NCI-H187 treated with DMSO at 0.1 percent for 48 hours (cell line): ENCODE measurements at places on chromosomes 11 and 22.

DNA sequence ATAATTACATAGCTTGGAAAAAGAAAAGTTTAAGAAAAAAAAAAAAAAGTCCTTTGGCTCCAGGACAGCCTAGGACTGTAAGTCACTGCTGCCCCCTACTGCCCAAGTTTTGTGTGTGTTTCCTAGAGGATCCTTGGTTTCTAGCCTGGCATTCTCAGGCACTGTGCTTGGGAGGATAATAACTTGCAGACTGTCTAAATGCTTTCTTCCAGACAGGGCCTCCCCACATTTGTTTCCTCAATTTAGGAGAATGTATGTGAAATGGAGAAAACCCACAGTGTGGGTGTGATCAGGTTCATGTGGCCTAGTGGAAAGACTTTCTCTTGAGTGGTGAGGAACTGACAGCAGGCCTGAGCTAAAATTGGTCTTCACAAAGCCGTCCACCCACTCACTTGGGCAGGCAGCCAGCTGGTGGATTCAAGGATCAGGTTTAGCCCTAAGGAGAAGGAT lies 191.0 kb downstream of the NAV2 start:
- peak; percentile 46 for DNase-seq

GRCh38 chr11:116601814-116602636 lies 170.8 kb downstream of the BUD13 start:
- no peak for DNase-seq

DNA sequence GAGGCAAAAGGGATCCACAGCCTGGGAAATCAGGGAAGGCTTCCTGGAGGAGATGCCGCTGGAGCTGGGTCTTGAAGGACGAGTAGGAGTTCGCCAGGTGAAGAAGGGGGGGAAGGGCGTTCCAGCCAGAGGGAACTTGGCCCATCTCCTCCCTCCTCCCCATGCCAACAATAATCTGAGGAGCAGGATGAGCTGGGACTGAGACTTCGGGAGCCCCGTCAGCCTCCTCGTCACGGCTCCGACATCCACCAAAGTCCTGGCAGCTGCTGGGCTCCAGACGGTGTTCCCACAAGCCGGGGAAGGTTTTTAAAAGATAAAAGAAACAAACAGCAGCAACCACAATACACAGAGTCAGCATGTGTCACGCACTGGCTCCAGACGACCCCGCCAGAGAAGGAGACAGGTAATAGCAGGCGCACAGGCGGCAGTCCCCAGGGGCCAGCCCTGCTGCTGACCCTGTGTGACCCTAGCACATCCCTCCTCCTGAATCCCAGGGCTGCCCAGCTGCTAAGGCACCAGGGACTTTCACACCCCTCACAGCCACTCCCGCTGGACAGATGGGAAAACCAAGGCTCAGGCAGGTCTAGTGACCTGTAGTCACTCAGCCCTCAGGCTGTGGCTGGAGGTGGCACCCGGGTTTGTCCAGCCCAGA lies 37.3 kb downstream of the NUP50 start:
- no peak for DNase-seq

GRCh38 chr11:62502030-62502730 lies 44.4 kb downstream of the AHNAK start:
- DNase-seq, result no peak

DNA sequence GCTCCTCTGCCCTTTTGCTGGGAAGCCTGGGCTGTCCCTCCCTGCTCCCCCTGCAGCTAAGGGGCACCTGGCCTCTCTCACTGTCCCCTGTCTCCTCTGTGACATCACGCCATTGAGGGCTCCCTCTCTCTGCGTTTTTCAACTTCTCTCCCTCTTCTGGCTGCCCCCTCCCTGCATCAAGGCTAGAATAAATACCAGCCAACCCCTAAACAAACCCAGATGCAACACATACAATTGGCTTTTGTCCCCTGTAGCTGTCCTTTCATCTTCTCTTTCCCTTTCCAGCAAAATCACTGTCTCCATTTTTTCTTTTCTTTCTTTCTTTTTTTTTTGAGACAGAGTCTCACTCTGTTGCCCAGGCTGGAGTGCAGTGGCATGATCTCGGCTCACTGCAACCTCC lies 3.3 kb upstream of the MIEF1 start:
- DNase-seq, result no peak

DNA sequence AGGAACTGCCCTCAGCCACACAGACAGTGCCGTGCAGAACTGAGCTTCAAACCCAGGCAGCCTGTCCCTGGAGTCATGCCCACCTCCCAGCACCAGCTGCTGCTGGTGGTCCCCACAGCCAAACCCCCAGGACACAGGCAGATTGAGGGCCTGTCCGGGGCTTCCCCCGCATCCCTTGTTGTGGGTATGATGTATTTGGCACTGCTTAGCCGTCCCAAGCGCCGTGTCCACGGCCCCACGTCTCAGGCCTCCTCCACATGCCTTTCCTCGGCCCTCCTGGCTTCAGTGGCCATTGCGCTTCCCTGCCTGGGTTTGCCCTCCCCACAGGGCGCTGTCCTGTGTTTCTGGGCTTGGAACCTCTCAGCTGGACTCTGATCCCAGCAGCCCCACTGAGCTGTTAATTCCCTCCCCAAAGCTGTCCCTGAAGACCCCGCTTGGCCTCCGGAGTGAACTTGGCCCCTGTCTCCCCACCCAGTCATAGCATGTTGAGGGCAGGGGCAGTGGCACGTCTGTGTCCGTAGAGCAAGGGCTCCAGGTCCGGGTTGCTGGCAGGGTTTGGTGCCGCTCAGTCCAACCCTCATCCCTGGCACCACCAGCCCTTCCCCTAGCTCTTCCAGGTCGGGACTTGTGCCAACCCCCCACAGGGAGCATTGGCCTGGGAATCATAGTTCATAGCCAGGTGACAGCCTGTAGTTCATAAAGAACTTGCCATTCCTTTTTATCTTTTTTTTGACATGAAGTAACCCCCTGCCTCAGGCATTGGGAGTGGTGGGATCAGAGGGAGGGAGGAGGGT lies 34.5 kb upstream of the TEF start:
- DNase-seq, result no peak
